ENCODE measurements at places on chromosomes 11 and 22.

DNA sequence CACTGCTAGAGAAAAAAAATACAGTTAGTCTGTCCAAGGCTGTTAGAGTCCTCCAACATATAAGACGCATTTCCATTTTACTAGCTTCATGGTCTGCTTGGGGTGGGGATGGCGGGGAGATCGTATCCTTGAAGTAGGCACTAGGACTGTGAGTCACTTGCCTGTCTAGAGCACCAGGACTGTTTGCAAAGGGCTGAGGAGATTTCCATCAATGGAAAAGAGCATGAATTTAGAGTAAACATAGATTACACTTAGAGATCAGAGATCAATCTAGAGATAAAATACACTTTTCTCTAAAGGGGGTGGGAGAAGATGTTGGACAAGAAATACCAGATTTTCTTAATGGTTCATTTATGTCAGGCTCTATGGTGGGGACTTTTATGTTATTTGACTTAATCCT is 1.7 kb upstream of the MS4A7 start:
- DNase-seq, result no peak

- no peak for DNase-seq
Measured at GRCh38 chr11:115941044-115941443, 436.8 kb upstream of the CADM1 start.

- peak; percentile 81 for DNase-seq
Measured at GRCh38 chr11:843818-844692, 1.4 kb downstream of the TSPAN4 start.

DNA sequence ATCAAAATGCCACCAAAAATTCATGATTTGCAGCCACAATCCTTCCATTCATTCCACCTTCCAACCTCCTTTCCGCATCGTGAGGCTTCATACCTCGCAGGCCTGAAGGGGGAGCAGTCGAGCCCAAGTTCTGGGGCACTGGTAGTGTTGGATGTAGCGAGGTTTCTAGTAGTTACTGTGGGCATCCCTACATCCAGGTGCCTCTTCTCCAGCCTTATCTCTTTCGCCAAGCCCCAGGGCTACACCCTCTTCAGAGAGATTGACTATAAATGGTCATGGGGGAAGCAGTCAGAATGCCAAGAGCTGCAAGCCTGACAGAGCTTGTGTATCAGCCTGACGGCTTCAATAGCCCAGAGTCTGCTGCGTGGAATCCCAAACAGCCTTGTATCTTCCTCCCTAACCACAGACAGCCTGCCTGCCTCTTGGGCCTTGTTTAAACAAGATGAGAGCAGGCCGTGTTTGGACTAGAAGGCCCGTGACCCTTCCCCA is 28.9 kb downstream of the CLMP start:
- DNase-seq, result peak; percentile 48

DNA sequence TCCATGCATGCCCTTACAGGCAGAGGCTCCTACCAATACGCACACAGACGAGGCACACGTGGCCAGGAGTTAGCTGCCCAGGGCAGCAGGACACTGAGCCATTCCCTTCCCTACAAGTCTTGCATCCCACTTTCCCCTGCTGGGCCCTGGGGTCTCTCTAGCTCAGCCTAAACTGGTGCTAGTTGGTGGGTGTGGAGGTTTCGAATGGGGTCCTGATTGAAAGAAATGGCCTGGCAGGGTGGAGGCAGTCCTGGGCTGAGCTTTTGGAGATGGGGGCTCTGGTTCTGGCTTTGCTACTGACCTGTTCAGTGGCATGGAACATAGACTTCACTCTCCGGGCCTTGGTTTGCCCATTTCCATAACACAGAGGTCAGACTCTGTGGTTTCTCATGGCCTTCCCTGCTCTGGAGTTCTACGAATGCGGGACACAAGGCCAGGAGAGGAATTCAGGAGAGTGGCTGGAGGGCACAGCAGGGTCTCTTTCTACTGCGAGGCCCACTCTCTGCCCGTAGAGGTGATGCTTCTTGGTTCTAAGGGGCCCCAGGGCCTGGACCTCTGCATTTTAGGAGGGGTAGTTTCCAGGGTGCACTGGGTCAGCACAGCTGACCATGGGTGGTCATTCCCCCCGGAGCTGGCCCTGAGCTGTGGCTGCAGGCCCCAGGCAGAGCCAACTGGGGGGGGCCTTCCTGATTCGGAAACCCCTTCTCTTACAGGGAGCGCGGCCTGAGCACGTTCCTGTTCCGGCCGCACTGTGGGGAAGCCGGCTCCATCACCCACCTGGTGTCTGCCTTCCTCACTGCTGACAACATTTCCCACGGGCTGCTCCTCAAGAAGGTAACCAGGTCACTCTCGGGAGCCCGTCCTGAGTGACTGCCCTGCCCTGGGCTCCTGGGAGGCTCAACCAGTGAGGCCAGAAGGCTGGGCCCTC is 40.0 kb downstream of the RNF141 start:
- DNase-seq, result no peak

- peak; percentile 15 for DNase-seq
Measured at GRCh38 chr11:96122601-96123074, 198.7 kb upstream of the MTMR2 start.

DNA sequence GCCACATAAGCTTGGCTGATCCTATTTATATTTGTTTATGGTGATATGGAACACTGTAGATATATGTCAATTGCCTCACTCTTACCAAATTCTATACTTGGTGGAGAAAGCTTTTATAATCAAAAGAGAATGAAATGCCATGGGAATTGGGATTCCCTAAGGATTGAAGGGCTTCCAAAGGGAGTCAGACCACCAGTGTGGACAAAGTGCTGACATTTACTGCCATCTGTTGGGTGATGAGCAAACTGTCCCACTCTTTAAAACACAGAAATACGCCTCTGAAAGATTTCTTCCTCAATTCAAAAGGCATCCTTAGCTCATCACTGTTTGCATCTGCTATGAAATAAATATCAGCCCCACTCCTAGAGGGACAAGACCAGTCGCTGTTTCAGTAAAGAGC is 7.1 kb downstream of the SLC1A2 start:
- DNase-seq, result no peak

DNA sequence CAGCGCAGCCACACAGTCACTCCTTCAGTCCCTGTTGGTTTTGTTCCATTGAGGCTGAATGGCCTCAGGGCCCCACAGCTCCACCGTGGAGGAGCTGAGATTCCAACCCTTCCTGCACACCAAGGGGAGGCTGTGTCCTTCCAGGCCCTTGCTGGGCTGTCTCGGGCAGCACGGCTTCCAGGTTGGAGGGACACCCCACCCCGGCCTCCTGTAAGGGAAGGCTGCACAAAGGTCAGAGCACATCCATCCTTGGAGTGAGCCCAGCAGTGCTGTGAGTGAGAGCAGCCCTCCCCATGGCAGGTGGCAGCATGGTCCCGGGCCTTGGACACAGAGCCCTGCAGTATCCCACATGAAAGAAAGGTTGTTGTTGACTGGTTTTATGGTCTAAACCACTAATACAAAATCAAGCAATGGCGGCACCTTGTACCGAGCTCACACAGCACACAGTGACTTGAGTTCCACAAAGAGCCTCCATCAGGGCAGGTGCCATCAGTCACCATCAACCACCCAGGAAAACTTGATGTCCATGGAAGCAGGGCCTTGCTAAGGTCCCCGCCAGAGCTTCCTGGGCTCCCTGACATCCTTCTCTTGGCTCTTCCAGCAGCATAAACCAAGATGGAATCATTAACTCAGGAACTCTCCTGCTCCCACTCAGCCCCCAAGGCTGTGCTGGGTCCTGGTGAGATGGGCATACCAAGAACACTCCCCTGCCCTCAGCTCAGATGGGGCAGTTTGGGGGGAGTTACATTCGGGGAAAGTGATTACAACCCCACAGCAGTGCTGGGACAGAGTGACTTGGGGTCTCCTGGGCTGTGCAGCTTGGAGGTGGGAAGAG is 1500.4 kb downstream of the TBC1D22A start:
- DNase-seq, result no peak

- DNase-seq, result peak; percentile 65
Measured at GRCh38 chr11:64340671-64341335, 799 bp downstream of the CCDC88B start.

- peak; percentile 62 for DNase-seq
Measured at GRCh38 chr11:62427630-62428233, 8.9 kb downstream of the SCGB1A1 start.

DNA sequence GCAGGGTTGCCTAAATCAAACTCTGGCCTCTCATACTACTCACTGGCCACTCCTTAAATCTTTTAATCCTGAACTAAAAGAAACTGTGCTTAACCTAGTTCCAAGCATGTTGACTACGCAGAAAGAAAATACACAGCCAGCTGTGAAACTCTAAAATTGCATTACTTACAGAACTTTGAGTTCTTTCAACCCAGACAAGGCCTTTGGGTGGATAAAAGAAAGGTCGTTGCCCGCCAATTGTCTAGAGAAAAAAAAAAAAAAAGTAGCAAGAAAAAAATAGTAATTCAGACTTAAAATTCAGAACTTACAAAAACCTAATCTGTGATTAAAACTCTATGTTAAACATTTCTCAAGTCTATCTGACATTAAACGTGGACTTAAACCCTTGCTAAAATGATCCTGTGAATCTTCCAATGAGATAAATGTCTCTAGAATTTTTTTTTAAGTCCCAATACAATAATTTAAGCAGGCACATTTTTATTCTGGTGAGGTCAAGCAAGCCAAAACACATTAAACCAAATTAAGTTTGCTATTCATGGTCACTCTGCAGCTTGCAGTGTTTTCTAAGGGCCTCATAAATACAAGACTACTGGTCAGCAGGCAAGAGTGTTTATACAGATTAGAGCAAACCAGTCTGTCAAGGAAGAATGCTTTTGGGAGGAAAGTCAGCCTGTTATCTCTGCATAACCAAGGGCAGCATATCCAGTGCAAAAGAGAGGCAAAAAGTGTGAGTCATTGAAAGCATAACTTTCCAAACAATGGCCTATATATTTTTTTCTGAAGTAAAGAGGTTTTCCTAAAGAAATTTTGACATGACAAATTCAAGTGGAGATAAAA is 29.5 kb upstream of the CCDC34 start:
- DNase-seq, result peak; percentile 59

DNA sequence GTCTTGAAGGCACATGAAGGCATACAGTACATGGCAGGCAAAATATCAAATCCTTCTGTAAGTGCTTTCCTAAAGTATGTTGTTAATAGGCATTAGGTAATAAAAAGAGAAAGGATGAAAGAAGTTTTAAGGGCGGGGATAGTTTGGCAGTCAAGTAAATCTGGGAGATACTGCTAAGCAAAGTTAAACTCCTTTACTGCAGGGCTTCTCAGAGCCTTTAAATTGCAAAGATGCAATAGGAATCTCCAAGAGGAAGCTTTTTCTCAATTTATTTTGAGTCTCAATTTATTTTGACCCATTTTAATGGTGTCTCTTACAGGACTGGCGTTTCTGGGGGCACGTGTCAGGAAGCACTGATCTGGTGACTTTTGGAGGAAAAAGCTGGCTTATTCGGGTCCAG is 12.8 kb upstream of the PHF21A start:
- no peak for DNase-seq

- DNase-seq, result peak; percentile 14
Measured at GRCh38 chr11:279966-280705, 1.9 kb downstream of the NLRP6 start.

- DNase-seq, result peak; percentile 30
Measured at GRCh38 chr11:117843666-117844484, 19.3 kb upstream of the FXYD2 start.

DNA sequence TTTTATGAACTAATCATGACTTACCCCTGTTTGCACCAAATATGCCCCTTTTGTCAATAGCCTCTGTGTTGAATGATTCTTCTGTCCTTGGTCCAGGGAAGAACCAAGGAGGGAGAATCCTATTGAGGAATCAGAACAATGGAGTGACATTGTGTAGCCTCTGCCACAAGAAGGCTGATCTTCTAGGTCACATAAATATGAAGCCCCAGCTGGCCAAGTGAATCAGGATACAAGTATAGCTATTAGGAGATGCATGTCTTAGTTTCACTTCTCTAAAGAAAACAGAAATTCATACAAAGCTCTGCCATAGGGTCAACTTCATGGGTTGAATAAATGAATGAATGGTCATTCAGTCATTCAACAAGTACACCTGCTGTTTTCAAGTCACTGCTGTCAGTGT is 118.2 kb upstream of the BLID start:
- DNase-seq, result no peak

DNA sequence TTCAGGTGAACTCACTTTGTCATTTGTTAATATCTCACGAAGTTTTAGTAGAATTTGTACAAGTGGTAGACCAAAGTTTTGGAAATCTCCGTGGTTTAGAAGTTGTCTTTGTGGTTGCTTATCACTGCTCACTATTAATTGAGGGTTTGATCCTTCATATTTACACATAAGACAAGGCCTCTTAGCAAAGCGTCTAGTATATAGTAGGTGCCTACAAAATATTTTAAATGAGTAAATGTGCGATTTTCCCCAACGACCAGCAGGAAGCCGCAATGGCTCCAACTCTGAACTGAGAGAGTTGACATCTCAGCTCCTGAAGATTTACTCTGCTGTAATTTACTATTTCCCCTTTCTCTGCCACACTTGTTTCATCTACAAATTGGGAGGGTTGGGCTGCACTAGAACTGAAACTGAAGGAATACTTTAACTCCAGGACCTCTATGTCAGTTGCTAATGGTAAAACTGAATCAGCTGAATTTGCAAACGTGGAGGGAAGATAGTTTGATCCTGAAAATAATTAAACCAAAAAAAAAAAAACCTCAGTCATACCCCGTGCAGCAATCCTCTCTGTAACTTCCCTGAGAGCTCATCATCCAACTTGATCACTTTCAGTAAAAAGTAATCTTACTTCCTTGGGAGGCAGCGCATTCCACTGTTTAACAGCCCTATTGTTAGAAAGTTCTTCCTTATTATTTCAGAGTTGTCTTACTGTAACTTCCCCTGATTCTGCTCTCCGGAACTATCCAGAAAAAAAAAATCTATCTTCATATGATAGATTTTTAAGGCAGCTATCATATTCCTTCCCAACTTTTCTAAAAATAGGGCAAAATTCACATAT is 1.3 kb upstream of the SBF2 start:
- DNase-seq, result peak; percentile 28

DNA sequence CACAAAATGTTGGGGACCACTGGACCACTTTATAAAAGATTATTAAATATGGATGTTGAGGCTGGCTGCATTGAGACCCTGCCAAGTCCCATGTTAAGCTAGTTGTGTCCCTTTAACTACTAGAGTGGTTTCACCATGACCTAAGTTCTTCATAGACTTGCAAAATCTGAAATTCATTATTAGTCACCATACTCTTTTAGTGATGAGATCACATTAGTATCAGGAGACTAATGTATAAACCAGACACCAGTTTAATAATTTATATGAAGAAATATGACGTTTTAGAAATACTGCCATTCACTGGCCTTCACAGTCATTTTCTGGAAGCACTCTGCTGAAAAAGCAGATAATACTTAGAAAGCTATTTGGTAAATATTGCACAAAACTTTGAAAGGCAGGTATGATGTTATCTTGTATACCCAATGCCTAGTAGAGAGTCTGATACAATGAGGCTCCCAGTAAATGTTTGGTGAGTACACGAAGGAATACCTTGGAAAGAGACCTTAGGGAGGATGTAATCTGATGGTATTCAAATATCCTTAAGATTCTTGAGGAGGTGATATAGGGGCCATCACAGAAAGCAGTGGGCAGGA is 728.2 kb upstream of the ANO5 start:
- no peak for DNase-seq

All from SJSA1 (cell line).